ENCODE measurements at places on chromosomes 7 and 10. TPM values are rescaled to one million over a fixed set of nuclear protein-coding genes. Genes with fewer than 3 reads are reported as not detected.

GRCh38 chr7:83211685-83212084 lies 49.0 kb upstream of the PCLO start:
- no peaks in the 10 kb centered on the region for H3K4me1 ChIP-seq
- no peak for DNase-seq
- H3K4me3 ChIP-seq = no peak overlapping the region
- no peaks in the 10 kb centered on the region for H3K27me3 ChIP-seq

DNA sequence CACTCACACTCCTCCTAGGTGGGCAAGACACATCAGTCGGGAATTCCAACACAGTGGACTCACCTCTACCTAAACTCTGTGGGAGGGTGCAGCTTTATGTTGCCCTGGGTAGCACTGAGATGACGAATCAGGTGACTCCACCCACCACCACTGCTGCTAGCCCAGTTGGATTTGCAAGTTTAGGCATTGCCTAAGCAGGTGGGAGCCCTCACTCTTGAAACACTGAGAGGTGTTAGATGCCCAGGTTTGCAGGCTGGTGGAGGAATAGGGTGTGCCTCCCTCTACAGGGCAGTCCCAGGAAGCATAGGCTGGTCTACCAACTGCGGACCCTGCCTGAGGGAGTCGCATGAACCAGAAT lies 708.9 kb downstream of the POM121L12 start:
- no peak overlapping the region for H3K4me3 ChIP-seq
- H3K27ac ChIP-seq = no peak overlapping the region
- no peaks in the 10 kb centered on the region for H3K27me3 ChIP-seq
- no peaks in the 10 kb centered on the region for H3K36me3 ChIP-seq

DNA sequence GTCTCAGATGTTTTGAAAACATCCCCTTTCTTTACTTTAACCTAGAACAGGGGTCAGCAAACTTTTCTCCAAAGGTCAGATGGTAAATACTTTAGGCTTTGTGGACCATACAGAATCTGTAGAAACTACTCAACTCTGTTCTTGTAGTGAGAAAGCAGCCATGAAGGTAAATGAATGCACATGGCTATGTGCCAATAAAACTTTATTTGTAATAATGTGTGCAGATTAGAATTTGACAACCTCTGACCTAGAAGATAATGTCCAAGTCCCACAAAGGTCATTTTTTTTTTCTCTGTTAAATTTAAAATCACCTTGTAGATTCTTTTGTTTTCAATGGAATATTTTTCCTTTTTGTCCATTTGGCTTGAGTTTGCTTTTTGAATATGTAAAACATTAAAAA lies 17.2 kb downstream of the OIT3 start:
- no peaks in the 10 kb centered on the region for H3K36me3 ChIP-seq
- H3K4me1 ChIP-seq = no peaks in the 10 kb centered on the region
- H3K27ac ChIP-seq = no peak overlapping the region
- H3K4me3 ChIP-seq = no peak overlapping the region
- DNase-seq = no peak
- no peaks in the 10 kb centered on the region for H3K27me3 ChIP-seq

- no peaks in the 10 kb centered on the region for H3K4me1 ChIP-seq
- DNase-seq = no peak
- H3K4me3 ChIP-seq = no peak overlapping the region
- H3K36me3 ChIP-seq = no peaks in the 10 kb centered on the region
- no peaks in the 10 kb centered on the region for H3K27me3 ChIP-seq
These were observed 166.2 kb upstream of the FAM3C start for GRCh38 chr7:121562259-121562658.

DNA sequence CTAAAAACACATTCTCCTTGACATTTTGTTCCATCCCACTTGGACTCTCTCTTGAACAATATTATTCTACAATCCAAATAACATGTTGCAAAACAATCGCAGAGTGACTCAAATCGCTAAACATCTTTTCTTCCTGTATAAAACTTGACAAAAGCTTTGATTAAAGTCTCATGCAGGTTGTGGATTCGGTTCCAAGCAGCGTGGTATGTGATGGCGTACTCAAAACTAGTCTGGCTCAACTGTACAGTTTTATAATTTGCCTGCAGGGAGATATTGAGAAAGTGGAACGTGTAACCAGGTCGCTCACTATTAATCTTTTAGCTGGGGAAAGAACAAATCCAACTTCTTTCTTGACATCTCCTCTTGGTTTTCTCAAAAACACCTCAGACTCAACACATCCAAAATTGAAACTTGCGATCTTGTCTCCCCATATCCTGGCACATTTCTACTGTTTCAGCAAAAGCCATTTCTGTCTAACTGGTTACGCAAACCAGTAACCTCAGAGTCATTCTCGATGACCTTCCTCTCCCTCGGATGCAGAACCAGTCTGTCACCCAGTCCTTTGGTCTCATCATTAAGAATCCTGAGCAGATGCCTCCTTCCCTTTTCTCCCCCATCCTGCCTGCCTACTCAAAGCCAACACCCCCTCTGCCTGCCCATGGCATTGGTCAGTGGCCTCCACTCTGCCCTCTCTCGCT lies 100.1 kb downstream of the CACNB2 start:
- no peak overlapping the region for H3K27ac ChIP-seq
- H3K4me1 ChIP-seq = peaks cover 5% of the 10 kb centered on the region
- no peak for DNase-seq
- H3K27me3 ChIP-seq = peaks cover 11% of the 10 kb centered on the region
- no peak overlapping the region for H3K4me3 ChIP-seq
- no peaks in the 10 kb centered on the region for H3K36me3 ChIP-seq

- H3K27me3 ChIP-seq = no peaks in the 10 kb centered on the region
- no peak overlapping the region for H3K4me3 ChIP-seq
- peaks cover 22% of the 10 kb centered on the region for H3K4me1 ChIP-seq
- no peaks in the 10 kb centered on the region for H3K36me3 ChIP-seq
- no peak for DNase-seq
These were observed 186.2 kb downstream of the REEP3 start for GRCh38 chr10:63707254-63707910.

DNA sequence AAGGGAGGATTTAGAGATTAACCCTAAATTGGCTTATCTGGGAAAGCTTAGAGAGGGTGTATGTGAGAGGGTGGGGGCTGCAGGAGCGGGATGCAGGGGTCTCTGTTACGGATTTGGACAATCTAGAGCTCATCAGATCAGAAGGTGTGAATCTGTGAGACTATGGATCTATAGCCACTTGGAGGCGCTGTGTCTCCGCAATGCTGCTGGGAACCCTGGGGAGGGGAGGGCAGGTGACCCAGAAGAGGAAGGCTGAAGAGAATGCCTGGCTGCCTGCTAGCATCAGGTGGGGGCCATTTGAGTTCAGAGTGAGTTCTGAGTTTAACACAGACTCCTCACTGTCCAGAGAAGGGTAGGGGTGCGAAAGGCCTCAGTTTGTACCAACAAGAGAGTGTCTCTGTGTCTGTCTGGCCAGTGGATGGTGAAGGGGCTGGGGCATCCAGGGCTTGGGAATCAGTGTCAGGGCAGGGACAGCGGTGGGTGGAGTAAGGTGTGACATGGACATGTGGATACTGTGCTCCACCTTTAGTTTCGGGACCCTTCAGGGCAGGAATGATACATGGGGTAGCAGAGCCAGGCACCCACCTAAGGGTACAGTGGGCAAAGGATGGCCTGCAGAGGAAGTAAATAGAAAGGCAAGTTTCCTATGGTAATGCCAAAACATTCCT lies 187.3 kb upstream of the PRSS58 start:
- H3K4me3 ChIP-seq = no peak overlapping the region
- peaks cover 5% of the 10 kb centered on the region for H3K27me3 ChIP-seq
- H3K4me1 ChIP-seq = peaks cover 5% of the 10 kb centered on the region
- no peak overlapping the region for H3K27ac ChIP-seq
- H3K36me3 ChIP-seq = no peaks in the 10 kb centered on the region
- DNase-seq = no peak

DNA sequence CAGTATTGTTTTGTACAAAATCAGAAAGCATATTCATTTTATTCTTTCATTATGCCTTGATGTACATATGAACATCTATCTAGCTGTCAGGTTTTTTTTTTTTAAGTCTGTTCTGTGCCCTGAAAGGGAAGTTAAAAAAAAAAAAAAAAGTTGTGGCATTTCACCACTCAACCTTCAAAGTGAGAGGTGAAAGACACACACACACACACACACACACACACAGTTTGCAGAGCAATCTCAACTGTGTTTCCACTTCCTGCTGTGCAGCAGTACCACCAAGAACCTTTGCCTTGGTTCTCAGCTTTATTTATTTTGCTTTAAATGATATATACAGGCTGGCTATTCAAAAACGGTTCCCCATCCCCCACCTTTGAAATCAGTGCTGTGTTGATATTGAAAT lies 955.6 kb downstream of the GATA3 start:
- no peaks in the 10 kb centered on the region for H3K27me3 ChIP-seq
- H3K27ac ChIP-seq = peak overlapping the region; percentile 81
- H3K36me3 ChIP-seq = no peaks in the 10 kb centered on the region
- H3K4me1 ChIP-seq = peaks cover 4% of the 10 kb centered on the region

- H3K27ac ChIP-seq = no peak overlapping the region
- no peaks in the 10 kb centered on the region for H3K4me1 ChIP-seq
- peaks cover 18% of the 10 kb centered on the region for H3K27me3 ChIP-seq
- no peaks in the 10 kb centered on the region for H3K36me3 ChIP-seq
These were observed 18.8 kb upstream of the SORBS1 start for GRCh38 chr10:95579835-95580535.

GRCh38 chr7:157487046-157487770 lies 150.4 kb downstream of the DNAJB6 start:
- no peaks in the 10 kb centered on the region for H3K27me3 ChIP-seq
- H3K4me3 ChIP-seq = no peak overlapping the region
- peak; percentile 53 for DNase-seq
- no peaks in the 10 kb centered on the region for H3K4me1 ChIP-seq
- H3K36me3 ChIP-seq = peaks cover 4% of the 10 kb centered on the region
- H3K27ac ChIP-seq = no peak overlapping the region

DNA sequence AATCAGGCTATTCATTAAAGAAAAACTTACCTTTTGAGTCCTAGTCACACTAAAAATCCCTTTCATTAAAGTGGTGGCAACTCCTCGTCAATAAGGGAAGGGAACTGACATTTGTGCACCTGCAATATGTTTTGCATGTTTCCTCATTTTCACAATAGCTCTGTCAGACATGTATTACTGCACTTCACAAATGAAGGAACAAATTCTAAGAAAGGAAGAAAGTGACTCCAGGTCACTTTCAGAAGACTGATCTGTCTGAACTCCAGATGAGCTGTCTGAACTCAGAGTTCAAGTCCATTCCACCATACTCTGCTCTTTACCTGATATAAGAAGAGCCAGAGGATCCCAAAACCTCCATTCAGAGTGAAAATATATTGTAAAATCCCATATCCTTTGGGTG lies 50.3 kb upstream of the GSAP start:
- no peaks in the 10 kb centered on the region for H3K36me3 ChIP-seq
- no peak overlapping the region for H3K4me3 ChIP-seq
- H3K27me3 ChIP-seq = no peaks in the 10 kb centered on the region
- no peak overlapping the region for H3K27ac ChIP-seq

DNA sequence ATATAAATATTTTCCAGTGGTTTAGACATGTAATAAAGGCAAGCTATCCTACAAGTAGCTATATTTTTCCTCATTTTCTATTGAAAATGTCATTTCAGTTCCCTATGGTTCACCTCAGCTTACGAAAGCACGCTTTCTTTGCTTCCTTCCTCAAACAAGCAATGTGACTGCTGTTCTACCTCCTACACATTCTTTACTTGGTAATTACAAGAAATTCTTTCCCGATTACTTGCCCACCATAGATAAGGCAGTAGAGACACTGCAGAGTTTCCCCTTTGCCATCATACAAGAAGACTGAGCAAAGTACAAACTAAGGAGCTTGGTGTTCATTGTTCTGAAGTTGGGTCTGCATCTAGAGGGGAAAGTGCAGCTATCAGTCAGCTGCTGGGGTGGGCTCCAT lies 249.4 kb downstream of the CRPPA start:
- no peaks in the 10 kb centered on the region for H3K36me3 ChIP-seq
- no peak overlapping the region for H3K4me3 ChIP-seq
- no peak for DNase-seq
- H3K4me1 ChIP-seq = no peaks in the 10 kb centered on the region
- no peaks in the 10 kb centered on the region for H3K27me3 ChIP-seq

GRCh38 chr7:299628-300027 lies 9.7 kb downstream of the FOXL3 start:
- H3K27me3 ChIP-seq = peaks cover 8% of the 10 kb centered on the region
- H3K36me3 ChIP-seq = no peaks in the 10 kb centered on the region
- peaks cover 4% of the 10 kb centered on the region for H3K4me1 ChIP-seq
- H3K4me3 ChIP-seq = no peak overlapping the region
- no peak for DNase-seq

Gene NOS3
- total RNA-seq = 1.7 TPM

Gene VWDE
- 1.0 TPM for total RNA-seq

Gene OPN4
- not detected for total RNA-seq

Gene ARL3
- 12.2 TPM for total RNA-seq
